ENCODE measurements at places on chromosomes 4 and X.

DNA sequence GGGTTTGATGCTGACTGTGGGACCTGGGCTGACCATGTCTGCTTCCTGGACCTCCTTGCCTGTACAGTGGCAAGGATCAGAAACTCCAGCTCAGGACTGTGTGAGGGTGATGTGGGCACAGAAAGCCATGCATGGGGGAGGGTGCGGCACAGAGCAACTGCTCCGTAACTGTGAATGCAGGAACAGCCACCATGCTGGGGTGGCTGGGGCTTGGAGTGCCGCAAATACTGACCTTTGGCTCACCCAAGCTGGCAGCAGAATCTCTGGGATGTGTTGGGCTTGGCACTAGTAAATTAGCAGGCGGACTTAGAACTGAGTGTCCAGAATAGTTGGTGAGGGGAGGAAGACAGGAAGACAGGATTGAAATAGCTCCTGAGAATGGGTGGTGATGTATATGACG is 52.0 kb downstream of the DRD5 start:
- no peak for DNase-seq

- DNase-seq: no peak
Observed at GRCh38 chr4:146486565-146486964, 35.2 kb downstream of the SLC10A7 start.

DNA sequence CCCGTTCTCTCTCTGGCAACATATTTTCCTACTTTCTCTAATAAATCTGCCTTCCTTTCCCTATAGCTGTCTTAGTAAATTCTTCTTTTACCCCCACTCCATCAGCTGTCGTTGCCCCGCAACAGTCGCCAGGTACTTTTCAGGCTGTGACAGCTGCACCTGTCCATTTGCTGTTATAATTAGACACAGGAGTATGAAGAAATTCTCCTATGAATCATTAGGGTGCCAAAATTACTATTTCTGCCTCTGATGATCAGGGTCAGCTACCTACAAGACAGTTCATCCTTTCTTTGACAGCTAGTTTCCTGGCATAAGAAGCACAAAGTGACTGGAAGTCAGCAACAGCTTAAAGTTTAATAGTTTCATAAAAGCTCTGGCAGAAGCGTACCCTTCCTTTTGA is 19.5 kb upstream of the GALNTL6 start:
- no peak for DNase-seq

- DNase-seq: no peak
Observed at GRCh38 chrX:107730298-107730655, 45.3 kb downstream of the TSC22D3 start.

DNA sequence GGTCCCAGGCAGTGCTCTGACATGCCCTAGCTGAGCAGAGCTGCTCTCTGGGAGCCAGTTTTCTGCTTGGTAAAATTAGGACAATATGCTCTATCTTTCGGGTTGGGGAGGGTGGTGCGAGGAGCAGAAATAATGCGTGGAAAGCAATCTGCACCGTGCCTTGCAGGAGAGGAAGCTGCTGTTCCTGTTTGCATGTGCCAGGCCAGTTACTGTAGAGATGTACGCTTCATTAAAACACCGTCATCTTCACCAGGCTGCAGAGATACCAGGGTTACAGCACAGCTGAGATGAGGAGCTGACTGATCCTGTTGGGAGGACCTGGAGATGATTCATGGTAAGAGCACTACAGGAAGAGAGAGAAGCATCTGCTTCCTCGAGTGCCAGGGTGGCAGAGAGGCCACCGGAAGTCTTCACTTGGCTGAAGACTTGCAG is 29.5 kb upstream of the IRF2 start:
- peak; percentile 19 for DNase-seq

GRCh38 chr4:46656071-46656470 is 253.0 kb downstream of the COX7B2 start:
- DNase-seq: no peak

- no peak for DNase-seq
Observed at GRCh38 chrX:133321451-133321850, 93.8 kb downstream of the GPC4 start.

DNA sequence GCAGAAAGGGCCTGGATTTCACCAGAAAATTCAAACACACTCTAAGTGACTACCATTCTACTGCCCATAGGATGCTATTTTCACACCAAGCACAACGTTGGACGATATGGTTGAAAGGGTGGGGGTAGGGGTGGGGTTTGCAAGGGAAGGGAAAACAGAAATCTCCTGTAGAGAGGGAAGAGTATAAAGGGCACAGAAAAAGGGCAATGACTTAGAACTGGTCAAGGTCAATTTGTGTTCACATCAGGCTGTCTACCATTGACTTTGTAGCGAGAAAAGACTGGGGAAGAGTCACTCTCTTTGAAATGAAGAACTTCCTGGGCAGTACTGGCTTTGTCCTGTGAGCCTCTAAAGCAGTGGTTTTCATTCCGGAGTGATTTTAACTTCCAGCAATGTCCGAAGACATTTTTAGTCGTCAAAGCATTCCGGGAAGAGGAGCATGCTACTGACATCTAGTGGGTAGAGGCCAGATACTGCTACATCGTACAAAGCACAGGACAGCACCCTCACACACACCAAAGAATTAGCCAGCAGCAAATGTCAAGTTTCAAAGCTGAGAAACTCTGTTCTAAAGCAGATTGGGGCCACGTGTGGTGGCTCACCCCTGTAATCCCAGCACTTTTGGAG is 48.4 kb upstream of the SLC7A3 start:
- peak; percentile 1 for DNase-seq

DNA sequence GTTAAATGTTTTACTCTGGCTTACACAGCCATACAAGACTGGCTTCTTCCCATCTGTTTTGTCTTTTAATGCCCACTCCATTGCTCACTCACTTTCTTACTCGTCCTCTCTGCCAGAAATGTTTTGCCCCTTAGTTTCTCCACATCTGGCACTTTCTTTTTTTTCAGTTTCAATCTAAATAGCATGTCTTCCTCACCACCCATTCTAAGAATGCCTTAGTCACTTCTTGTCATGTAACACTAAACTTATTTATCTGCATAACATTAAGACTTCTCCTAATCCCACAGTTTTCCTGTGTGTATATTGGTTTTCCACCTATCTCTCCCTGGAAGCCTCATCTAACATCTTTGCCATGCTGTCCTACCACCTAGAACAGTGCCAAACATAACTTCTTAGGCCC is 119.3 kb downstream of the ADAMTS3 start:
- no peak for DNase-seq

- DNase-seq: no peak
Observed at GRCh38 chr4:46258431-46258830, 131.5 kb downstream of the GABRA2 start.

Data from CD4-positive, alpha-beta T cell treated with Interferon alpha-2 for 1 hour (primary cell).